ENCODE measurements at places on chromosomes 3 and 15.
A peak's percentile ranks its signal among the peaks of the same experiment; 100 is the strongest.

DNA sequence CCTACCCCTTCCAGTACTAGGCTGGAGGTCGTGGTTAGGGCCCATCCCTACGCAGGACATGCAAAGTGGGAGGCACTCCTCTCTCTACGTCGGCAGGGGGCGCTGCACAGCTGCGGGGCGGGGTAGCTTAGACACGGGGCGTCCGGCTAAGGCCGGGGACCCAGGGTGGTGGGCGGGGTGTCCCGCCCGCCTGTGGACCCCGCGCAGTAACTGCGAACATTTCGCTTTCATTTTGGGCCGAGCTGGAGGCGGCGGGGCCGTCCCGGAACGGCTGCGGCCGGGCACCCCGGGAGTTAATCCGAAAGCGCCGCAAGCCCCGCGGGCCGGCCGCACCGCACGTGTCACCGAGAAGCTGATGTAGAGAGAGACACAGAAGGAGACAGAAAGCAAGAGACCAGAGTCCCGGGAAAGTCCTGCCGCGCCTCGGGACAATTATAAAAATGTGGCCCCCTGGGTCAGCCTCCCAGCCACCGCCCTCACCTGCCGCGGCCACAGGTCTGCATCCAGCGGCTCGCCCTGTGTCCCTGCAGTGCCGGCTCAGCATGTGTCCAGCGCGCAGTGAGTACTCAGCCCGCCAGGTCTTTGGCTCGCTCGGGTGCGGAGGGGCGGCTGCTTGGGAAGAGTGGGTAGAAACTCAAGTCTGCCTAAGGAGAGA lies at the start of gene IL12A:
TSS of gene IL12A (plus strand) at position 219 of the 655 bp plus-strand sequence.
- DNase-seq, result peak; percentile 53

DNA sequence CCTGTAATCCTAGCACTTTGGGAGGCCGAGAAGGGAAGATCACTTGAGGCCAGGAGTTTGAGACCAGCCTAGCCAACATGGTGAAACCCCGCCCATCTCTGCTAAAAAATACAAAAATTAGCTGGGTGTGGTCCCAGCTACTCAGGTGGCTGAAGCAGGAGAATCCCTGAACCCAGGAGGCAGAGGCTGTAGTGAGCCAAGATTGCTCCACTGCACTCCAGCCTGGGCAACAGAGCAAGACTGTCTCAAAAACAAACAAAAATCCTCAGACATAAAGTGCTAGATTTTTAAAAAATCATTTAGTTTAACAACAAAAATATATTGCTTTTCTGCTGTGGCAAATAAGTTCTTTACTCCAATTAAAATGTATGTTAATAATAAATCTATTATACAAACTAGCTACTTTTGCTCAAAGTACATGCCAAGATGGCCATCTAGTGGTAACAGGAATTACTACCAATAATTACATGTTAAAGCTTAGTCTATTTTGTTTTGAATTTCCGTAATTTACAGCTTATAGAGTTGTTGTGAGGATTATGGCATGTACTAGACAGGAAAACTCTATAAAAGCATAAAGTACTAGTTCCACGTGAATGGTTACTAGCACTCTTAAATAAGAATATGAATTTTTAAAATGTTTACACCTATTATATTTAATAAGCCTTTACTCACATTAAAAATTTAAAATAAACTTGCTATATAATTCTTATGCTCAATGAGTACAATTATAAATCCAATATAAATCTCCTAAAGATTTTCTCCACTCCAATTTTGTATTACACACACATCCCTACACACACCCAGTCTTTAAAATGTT lies 39.0 kb downstream of the GABPB1 start:
- no peak for DNase-seq

- no peak for DNase-seq
These were observed 84.5 kb downstream of the CACNA2D3 start for GRCh38 chr3:54206874-54207273.

GRCh38 chr3:64048631-64049061 lies 25.4 kb upstream of the PSMD6 start:
- no peak for DNase-seq

DNA sequence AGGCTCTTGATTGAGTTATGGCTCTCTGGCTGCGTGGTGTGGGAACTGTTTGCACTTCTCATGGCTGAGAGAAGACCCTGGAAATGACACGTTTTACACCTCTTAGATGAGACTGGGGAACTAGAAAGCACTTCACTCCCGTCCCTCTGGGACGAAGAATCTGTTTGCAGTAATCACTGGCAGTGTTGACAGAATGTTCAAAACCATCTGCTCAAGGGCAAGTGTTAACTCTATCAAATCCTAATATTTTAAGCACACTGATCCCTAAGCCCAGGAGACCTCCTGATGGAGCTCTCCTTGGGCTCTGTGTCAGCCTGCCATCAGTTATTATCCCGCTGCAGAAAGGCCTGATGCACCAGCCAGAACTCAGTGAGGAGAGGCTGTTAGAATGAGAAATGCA lies 323.8 kb upstream of the DNAJC19 start:
- no peak for DNase-seq
